ENCODE measurements at places on chromosomes 5 and 9. TPM values are rescaled to one million over a fixed set of nuclear protein-coding genes. Genes with fewer than 3 reads are reported as not detected.
A peak's percentile ranks its signal among the peaks of the same experiment; 100 is the strongest.

DNA sequence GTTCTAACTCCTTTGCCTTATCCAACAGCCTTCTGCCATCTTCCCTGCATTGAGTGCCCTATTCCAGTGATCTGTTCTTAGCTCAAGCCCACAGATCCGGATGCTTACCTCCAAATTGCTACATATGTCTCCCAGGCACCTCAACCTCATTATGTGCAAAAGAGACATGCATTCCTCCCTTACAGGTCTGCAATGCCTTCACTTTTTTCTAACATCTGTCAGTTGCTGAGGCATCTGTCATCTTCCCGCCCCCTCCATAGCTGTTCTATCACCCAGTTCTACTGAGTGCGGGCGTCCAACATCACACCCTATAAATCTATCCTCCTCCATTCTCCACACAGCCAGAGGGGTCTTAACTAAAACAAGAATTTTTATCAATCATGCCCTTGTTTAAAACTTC is 20.1 kb downstream of the NMRK1 start:
- no peak for DNase-seq

GRCh38 chr5:52893105-52893504 is 96.0 kb upstream of the ITGA2 start:
- DNase-seq: peak; percentile 84

GRCh38 chr9:112912636-112913035 is 22.0 kb upstream of the SLC46A2 start:
- DNase-seq: no peak

GRCh38 chr5:132021654-132022053 is 10.2 kb upstream of the ACSL6 start:
- DNase-seq: no peak

DNA sequence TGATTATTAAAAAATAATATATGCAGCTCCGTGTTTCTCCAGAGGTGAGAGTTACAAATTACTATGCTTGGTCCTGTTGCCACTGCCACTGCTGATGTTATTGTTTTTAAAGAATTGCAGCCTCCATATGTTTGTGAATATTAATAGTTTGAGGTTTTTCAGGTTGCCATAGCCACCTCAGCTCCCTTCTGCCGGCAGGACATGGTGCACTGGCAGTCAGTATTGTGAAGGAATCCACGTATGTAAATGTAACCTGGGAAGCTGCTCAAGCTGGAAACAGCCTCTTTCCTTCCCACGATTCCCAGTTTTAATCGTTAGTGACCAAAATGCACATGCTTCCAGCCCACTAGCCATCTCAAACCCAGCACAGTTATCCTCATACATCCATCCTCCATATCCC is 184.4 kb upstream of the CCNG1 start:
- no peak for DNase-seq

Gene SLC6A3
- total RNA-seq: 0.96 TPM
